Putamen (tissue), 1 donor: ENCODE measurements at places on chromosomes 11 and 22.

DNA sequence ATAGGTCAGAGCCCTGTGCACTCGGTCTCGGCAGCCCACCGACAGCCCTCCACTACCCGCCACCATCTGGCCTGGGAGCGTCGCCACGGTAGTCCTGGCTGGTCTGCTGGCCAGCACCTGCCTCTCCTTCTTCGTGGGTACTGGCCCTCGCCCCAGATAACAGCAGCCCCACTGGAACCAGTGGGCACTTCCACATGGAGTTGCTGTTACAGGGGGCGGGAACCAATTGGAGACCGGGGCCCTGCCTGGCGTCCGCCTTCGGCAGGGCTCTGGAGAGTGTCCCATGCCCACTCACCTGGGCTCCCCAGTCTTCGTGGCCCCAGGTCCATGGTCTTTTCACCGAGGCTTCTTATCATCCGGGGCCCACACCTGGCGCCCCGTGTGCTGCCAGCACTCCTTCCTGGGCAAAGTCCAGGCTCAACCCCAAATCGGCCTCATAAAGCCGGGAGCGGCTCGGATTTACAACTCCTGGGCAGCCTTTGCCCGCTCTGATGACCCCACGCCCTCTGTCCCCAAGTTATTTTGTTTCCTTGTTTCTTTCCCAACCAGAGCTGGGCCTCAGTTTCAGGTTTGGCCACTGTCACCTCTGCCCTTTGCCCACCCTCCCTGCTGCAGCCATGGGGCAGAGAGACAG lies 12.9 kb upstream of the EHD1 start:
- no peak for DNase-seq

GRCh38 chr11:68271023-68271780 lies 571 bp downstream of the C11orf24 start:
- peak; percentile 41 for DNase-seq

DNA sequence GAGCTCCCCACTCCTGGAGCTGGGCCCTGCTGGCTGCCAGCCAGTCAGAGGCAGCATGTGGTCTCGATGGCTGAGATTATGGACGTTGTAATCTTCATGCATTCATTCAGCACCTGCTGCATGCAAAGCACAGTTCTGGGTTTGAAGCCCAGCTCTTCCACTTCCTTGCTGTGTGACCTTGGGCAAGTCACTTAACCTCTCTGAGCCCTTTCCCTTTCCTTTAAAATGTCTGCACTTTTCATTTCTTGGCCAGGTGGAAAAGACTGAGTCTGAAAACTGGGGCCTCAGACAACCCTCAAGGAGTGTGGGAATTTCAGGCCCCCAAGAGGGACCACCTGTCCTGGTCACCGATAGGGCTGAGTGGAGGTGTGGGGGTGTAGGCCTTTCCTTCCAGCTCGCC lies 24.6 kb upstream of the MYEOV start:
- DNase-seq, result no peak

DNA sequence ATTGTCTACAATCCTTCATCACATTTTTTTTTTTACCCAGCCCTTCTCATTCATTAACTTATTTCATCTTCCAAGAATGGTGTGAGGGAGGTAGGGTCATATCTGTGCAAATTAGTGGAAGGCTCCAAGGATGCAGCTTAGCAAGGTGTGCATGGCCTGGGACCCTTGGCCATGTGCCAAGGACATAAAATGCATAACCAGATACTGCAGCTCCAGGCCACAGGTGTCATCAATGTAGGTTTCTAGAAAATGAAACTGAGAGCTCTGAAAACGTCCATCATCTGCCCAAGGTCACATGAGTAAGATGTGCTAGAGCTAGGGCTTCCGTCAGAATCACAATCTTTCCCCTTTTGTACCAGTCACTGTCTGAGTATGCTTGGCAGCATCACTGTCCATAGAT lies 29.8 kb downstream of the ANKK1 start:
- no peak for DNase-seq

DNA sequence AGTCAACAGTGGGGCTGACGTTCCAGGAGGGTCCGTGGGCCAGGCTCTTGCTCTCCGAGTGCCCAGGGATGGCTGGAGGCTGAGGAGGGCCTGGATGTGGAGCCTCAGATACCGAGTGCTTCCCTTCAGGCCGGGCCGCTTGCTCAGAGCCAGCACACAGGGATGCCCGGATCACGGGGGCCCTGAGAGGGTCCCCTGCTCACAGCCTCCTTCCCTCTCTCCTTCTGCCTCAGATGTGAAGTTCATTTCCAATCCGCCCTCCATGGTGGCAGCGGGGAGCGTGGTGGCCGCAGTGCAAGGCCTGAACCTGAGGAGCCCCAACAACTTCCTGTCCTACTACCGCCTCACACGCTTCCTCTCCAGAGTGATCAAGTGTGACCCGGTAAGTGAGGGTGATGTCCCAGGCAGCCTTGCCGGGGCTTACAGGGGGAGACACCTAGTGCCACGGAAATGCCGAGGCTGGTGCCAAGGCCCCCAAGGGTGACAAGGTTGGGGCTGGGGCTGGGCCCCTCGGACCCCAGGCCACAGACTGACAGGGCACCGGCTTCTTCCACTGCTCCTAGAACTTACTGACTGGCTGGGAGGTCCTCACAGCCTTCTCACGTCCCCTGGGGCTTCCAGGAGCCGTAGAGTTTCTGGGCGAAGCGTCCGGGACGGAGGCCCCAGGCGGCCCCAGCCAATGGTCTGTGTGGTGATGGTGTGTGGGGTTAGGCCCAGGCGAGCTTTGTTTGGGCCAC lies 7.0 kb downstream of the CCND1 start:
- DNase-seq, result no peak

GRCh38 chr11:114057147-114057546 lies 2.4 kb upstream of the ZBTB16 start:
- no peak for DNase-seq

DNA sequence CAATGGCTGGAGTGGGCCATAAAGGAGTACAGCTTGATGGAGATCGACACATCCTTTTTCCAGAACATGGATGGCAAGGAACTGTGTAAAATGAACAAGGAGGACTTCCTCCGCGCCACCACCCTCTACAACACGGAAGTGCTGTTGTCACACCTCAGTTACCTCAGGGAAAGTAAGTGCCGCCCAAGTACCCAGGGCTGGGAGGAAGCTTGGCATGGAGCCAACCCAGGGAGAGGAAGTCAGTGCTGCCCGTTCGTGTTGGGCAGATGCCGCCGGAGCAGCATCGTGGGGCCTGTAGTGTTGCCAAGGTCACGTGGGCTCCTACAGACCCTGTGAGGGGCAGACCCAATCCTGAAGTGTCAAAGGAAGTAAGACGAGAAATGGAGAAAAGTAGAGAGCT lies 78.9 kb downstream of the FLI1 start:
- DNase-seq, result peak; percentile 7

GRCh38 chr11:74710281-74710938 lies 20.8 kb downstream of the CHRDL2 start:
- DNase-seq, result no peak

- peak; percentile 89 for DNase-seq
Measured at GRCh38 chr11:67583247-67584204, at the start of gene GSTP1. TSS of gene GSTP1 (plus strand) at chr11:67583812. CDS start at chr11:67583844, 32 bp downstream.

DNA sequence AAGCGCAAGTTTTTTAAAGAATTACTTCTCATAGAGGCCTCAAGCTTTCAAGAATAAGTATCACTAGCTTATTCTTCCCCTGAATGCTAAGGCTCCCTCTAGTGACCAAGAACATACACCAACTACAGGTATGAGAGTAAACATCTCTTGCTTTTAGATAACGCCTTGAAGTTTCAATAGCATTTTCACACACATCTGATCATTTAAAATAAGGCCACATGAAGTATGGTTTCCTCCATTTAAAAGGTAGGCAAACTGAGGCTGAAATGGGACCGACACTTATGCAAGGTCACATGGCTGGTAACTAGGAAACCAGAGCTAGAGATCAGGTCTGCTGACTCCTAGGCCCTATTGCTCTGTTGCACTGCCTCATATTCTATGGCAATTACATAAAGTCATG lies 66.5 kb downstream of the CCDC34 start:
- no peak for DNase-seq

DNA sequence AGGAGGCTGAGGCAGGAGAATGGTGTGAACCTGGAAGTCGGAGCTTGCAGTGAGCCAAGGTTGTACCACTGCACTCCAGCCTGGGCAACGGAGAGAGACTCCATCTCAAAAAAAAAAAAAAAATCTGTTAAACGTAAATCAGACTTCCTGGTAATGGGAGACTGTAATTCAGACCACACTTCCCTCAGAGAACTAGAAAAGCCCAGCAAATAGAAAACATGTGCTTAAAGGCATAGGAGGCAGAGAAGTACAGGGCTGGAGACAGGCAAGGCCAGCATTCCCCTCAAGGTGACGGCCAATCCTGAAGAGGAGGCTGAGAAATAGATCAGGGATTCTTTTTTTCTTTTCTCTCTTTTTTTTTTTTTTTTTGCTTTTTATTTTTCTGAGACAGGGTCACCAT lies 8.2 kb downstream of the GGT5 start:
- DNase-seq, result no peak

DNA sequence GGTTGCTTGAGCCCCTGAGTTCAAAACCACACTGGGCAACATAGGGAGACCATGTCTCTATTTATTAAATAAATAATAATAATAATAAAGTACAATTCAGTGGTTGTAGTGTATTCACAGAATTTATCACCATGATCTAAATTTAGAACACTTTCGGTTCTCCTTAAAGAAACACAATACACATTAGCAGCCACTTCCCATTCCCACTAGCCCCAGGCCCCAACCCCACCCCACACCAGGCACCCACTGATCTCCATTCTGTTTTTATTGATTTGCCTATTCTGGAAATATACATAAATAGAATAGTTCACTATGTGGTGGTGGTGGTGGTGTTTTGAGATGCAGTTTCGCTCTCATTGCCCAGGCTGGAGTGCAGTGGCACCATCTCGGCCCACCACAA lies 45.7 kb downstream of the BCL2L13 start:
- DNase-seq, result no peak

- peak; percentile 58 for DNase-seq
Measured at GRCh38 chr22:31923136-31923535, 21.2 kb upstream of the YWHAH start.

DNA sequence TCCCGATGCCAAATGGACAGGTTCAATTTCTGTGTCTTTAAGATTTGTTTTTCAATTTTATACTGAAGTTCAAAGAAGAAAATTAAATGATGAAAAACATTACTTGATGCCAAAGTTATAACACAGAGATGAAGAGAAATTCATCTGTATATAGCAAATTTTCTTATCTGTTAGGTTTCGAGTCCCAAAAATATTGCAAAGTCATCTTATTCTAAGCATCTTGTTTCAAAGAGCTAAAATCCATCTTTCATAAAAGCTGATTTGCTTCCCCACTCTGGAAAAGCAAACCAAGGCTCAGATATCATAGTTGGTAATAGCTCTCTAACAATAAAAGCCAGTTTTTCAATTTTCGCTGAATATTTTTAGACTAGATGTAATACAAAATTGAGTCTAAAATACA lies 19.0 kb upstream of the CCDC89 start:
- DNase-seq, result no peak

GRCh38 chr22:24244144-24244787 lies 616 bp downstream of the GGT5 start:
- no peak for DNase-seq

- DNase-seq, result no peak
Measured at GRCh38 chr11:57341250-57341808, 3.2 kb downstream of the P2RX3 start.

DNA sequence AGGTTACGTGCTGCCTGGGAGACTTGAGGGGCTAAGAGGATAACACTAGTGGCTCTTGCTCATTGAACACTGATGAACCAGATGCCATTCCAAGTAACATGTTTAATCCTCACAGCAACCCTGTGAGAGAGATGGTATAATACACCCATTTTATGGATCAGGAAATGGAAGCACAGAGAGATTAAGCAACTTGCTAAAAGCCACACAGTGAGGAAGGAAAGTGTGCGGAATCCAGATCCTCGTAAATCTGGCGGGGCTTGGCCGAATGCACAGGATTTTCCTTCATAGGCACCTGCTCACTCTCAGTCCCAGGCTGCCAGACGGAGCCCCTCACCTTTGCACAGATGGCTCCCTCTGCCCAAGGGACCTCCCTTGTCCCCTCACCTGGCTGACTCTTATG lies 7.7 kb upstream of the FOSL1 start:
- DNase-seq, result no peak

DNA sequence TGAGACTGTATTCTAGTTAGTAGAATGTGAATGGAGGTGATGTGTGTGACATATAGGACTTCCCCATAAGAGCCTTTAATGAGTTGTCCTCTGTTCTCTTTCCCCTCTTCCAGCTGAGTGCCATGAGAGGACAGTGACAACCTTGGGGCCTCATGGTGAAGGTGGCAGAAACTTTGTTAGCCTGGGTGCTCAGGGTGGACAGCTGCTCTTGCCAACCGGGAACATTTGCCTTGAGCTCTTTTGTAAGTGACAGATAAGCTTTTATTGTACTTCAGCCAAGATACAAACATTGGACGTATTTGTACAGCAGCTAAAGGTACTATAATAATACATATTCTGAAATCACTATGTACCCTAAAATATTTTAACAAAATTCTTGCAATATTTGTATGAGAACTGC lies 33.0 kb upstream of the PLET1 start:
- DNase-seq, result no peak

- DNase-seq, result no peak
Measured at GRCh38 chr11:390175-390574, 3.8 kb upstream of the PKP3 start.

DNA sequence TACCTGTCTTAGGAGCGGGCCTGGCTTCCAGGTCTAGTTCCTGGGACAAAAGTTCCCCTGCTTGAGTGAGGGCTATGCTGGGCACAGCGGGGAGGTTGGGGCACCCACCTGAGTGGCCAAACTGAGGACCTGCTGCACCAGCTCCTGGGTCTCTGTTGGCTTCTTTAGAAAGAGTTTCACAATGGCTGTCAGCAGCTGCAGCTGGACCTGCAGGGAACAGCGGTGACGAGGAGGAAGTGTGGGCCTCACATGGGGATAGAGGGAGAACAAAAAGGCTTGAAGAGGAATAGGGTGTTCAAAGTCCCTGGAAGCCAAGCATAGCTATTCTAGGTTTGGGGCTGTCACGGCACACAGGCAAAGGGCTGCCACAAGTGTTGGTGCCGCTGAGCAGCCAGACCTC lies 26.7 kb upstream of the RASL10A start:
- DNase-seq, result no peak

DNA sequence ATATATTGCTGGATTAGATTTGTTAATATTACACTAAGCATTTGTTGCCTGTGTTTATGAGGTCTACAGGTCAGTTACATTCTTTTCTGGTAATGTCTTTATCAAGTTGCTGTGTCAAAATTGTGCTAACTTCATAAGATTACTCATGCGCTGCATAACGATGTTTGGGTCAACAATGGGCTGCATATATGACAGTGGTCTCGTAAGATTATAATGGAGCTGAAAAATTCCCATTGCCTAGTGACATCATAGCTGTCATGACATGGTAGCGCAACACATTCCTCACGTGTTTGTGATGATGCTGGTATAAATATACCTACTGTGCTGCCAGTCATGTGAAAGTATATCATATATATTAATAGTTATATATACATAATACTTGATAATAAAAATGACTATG lies 34.2 kb downstream of the POLD3 start:
- DNase-seq, result no peak

GRCh38 chr11:68773521-68774193 lies 22.3 kb upstream of the TESMIN start:
- no peak for DNase-seq
